Stimulated activated CD8-positive, alpha-beta memory T cell treated with anti-CD3 and anti-CD28 coated beads, Interleukin-2, amount 100 ng/mL, for 1 hour (primary cell): ENCODE measurements at places on chromosomes 7 and 10.

DNA sequence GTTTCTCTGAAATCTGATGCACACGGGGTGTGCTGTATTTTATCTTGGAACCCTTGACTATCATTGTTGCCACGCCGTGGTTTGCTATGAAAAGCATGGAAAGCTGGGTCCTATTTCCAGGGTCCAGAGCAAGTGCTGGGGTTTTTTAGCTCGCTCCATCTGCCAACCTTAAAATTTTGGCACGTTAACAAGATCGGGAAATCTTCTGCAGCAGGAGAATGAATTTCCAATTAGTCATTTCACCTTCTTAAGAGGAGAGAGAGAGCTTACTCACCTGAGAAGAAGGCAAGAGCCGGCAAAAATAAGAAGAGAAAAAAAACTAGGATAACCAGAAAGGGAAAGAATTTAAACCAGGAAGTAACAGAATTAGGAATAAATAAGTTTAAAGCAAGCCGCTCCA, 223.6 kb upstream of the CELF2 start:
- DNase-seq = no peak

GRCh38 chr7:107836237-107837144, 33.5 kb upstream of the SLC26A3 start:
- DNase-seq = no peak

DNA sequence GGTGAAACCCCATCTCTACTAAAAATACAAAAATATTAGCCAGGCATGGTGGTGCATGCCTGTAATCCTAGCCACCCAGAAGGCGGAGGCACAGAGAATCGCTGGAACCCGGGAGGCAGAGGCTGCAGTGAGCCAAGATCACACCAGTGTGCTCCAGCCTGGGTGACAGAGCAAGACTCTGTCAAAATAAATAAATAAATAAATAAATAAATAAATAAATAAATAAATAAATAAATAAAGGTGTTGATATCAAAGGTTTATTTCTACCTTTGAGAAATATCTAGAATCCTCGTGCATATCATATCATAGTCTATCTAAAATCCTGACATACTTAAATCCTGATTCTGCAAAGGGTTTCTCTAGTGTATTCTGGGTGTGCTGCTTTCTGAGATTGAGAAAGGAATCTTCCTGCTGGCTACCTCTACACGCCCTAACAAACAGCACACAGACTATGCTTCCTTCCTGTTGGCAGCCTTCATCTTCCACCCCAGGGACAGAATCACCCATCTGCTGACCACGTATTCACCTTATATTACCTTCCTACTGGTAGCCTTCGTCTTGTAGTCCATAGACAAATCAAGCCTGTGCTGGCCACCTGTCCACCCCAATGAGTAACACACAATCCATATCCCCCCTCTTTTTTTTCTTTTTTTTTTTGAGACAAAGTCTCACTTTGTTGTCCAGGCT, 8.7 kb downstream of the ABLIM1 start:
- DNase-seq = no peak

DNA sequence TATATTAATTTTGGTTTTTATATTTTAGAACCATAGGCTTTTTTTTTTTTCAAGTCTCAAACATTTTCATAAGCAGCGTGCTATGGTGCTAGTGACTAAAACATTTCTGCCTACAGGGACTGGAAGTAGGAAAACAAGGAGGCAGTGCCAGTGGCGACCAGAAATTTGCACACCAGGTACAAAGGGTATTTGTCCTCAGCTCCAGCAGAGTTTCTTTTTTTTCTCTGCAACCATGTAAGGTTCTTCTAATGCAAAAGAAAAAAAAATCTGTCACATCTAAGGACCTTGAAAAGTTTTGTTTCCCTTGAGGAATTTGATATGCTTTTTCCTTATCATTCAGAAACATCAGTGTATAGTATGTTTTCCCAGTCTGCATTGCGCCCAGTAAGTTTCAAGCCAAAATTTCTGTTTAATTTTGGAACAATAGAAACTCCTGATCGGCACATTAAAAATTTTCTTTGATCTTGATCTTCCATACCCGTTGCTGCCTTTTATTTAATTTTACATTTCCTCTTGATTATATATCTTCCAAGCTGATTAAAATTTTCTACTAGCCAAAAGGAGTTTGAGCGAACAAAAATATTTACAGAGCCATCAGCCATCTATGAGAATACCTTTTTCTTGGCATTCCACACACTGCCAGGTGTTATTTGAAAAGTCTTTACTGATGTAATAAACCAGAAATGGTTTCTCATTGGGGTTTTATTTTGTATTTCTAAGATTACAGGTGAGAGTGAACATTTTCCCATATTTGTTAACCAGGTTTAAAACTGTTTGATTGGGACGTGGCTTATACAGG, 956 bp upstream of the KLHDC10 start:
- DNase-seq = no peak

- DNase-seq = no peak
Measured at GRCh38 chr10:131533846-131534526, 222.5 kb upstream of the TCERG1L start.
